ENCODE measurements at places on chromosomes 16 and 17.

GRCh38 chr17:38424297-38424972 is 3.8 kb upstream of the ARHGAP23 start:
- no peak for DNase-seq

- no peak for DNase-seq
These were observed 184.8 kb upstream of the WSCD1 start for GRCh38 chr17:5885336-5885735.

GRCh38 chr16:65116216-65116615 is 5.6 kb downstream of the CDH11 start:
- DNase-seq: no peak

DNA sequence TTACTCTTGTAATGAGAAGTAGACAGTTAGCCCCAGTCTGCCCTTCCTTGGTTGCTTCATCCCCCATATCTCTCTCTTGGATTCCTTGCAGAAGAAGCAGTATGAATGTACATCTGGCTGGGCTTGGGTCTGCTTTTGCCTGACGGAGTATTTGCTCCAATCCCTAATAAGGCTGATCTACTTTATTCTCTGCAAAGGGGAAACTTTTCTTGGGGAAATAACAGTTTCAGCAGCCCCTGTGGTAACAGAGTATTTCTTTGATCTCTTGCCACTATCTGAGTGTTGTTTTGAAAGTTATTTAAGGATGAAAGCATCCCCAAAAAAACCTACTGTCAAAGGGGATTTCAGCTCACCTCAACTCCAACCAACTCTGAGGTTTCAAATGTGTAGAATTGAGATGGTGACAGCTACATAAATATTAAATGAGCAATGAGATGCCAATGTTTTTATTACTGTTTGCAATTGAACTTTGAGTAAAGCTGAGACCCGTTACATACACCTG is 168.9 kb upstream of the NOG start:
- no peak for DNase-seq

DNA sequence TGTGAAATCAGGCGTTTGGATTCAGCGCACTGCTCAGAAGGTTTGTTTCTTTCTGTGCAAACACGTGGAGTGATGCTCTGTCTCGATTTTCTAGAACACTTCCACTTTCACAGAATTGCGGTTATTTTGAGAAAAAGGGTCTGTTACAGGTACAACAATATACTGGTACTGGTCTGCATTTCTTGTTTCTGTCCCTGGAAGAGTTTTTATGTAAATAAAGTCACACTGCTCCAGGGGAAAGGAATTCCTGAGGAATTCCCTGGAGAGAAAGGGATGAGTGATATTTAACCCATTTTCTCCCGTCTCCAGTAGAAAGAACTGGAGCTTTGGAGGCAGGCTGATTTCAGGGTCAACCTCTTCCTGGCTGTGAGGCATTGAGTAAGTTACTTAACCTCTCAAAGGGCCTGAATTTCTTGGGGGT is 16.2 kb upstream of the RMI2 start:
- no peak for DNase-seq

GRCh38 chr17:9004132-9004960 is 17.0 kb upstream of the NTN1 start:
- no peak for DNase-seq

DNA sequence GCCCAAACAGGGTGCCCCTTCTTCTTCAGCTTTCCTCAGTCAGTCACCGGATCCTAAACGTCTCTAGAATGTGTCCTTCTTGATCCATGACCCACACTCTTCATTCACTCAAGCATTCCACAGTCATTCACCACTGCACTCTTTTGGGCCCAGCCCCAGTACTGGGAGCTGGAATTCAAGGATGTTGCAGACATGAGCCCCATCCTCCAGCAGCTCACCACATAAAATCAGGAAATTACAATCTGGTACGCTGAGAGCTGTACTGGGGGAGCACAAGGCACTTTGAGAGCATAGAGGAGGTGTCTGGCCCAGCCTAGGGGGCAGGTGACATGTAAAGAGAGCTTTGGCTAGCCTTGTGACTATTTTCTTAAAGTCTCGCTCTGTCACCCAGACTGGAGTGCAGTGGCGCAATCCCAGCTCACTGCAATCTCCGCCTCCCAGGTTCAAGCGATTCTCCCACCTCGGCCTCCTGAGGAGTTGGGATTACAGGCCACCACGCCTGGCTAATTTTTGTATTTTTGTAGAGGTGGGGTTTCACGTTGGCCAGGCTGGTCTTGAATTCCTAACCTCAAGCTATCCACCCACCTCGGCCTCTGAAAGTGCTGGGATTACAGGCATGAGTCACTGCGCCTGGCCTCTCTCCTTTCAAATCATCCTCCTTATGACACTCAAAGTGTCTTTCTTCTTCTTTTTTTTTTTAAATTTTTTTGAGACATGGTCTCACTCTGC is 18.7 kb downstream of the CES4A start:
- DNase-seq: no peak

GRCh38 chr17:3529817-3530741 is 27.5 kb downstream of the TRPV3 start:
- DNase-seq: no peak

- no peak for DNase-seq
These were observed 194.9 kb upstream of the RBFOX1 start for GRCh38 chr16:7137560-7138330.

DNA sequence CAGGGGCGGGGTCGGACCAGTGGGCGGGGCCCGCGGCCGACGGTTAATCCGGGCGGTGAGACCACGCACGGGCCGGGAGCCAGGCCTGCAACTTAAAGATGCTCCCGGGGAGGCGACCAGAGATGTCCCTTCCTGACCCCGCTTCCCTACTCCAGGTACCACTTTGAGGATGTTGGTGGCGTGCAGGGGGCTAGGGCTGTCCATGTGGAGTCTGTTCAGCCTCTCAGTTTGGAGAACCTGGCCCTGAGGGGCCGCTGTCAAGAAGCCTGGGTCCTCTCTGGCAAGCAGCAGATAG is 580 bp downstream of the RANGRF start:
- DNase-seq: no peak
